SHP77 (cell line): ENCODE measurements at places on chromosomes 5 and 9.

- DNase-seq: no peak
These were observed 5.6 kb downstream of the FRRS1L start for GRCh38 chr9:109161471-109161870.

GRCh38 chr9:116234081-116234480 lies 80.5 kb downstream of the PAPPA start:
- DNase-seq: no peak

DNA sequence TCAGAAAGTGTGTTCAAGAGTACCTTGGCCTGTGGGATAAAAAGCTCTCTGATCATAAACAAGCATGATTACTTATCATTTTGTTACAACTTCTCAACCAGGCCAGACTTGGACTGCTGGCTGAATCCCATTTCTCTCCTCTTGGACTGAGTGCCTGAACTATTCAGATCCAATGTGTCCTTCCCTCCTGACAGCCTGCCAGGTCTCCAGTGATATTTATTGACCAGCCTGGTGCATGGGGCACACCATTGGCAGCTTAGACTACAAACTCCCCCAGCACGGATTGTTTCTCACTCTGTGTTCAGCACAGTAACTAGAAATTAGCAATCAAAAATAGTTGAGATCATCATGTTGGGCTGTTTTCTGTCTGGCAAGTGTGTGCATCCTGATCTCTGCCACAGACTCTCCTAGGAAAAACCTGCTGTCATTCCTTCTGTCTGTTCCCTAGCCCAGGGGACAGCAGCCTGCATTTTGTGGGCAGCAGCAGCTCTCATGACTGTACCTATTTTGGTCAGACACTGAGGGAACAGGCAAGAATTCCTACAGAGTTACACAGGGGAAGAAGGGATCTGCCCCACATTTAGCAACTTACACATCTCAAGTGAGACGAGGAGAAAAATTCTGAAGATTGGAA lies 348.1 kb downstream of the ADAMTS6 start:
- DNase-seq: no peak

GRCh38 chr9:99533421-99533820 lies 288.3 kb upstream of the NR4A3 start:
- DNase-seq: no peak

- no peak for DNase-seq
These were observed 148.3 kb downstream of the SEC61B start for GRCh38 chr9:99370376-99370775.

DNA sequence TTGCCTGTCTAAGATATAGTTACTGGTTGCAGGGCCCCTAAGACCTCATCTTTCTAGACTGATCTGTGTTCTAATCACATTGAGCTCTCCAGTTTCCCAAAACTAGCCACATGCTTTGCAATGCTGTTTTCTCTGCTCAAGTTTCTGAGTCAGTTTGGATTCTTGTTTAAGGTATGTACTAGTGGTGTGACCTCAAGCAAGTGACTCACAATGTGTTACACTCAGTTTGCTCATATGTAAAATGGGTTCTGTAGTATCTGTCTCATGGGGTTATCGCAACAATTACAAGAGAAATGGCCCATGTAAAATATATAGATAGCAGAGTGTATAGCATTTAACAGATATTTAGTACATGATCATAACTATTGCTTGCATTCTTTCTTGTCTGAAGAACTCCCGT lies 153.1 kb upstream of the ELL2 start:
- no peak for DNase-seq

DNA sequence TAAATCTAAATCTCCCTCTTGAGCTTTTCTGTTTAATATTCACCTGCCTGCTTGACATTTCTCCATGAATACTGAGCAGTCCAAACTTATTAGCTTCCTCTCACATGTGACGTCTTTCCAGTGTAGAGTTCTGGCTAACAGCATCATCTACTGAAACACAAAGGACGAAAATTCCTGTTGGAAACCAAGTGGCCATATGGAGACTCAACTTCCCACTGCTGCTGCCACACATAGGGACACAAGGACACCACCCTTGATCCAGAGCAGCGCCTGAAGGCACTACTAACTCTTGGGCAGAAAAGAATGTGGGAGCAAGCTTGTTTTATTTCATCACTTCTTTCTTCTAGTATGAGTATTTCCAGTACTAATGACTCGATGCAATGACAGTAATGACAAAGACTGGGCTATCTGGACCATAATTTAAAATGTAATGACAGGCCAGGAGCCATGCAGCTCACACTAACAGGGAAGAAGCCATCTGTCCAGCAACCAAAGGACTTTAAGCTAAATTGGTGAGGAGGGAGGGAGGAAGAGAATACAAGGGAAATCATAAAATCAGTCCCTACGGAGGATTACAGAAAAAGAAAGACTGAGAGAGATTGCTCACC lies 19.2 kb downstream of the RNF130 start:
- DNase-seq: no peak
